ENCODE measurements at places on chromosomes 7 and 10.

GRCh38 chr7:3559278-3559677 is 258.2 kb downstream of the SDK1 start:
- no peaks in the 10 kb centered on the region for H3K27me3 ChIP-seq
- no peak for DNase-seq
- no peaks in the 10 kb centered on the region for H3K36me3 ChIP-seq
- H3K4me1 ChIP-seq: peaks cover 18% of the 10 kb centered on the region
- peak overlapping the region; percentile 94 for H3K27ac ChIP-seq
- peak overlapping the region; percentile 5 for H3K4me3 ChIP-seq

- H3K4me1 ChIP-seq: no peaks in the 10 kb centered on the region
- no peak overlapping the region for H3K4me3 ChIP-seq
- H3K27me3 ChIP-seq: no peaks in the 10 kb centered on the region
- no peak for DNase-seq
- H3K36me3 ChIP-seq: no peaks in the 10 kb centered on the region
- H3K27ac ChIP-seq: no peak overlapping the region
Measured at GRCh38 chr10:107894516-107894915, 730.0 kb upstream of the SORCS1 start.

DNA sequence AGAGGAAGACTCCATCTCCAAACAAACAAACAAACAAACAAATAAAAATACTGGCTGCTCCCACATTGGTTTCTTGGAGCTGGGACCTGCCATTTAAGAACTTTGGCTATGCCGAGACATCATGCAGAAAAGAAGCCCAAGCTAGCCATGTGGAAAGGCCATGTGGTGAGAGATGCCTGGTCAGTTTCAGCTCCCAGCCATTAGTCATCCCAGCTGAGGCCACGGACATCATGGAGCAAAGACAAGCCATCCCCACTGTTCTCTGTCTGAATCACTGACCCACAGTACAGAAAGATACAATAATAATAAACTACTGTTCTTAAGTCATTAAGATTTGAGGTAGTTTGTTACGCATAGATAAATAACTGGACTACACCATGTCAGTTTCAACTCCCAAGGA is 70.0 kb upstream of the PCBD1 start:
- H3K27me3 ChIP-seq: peaks cover 21% of the 10 kb centered on the region
- peaks cover 10% of the 10 kb centered on the region for H3K4me1 ChIP-seq
- no peak overlapping the region for H3K4me3 ChIP-seq
- H3K27ac ChIP-seq: no peak overlapping the region
- DNase-seq: no peak

- no peak overlapping the region for H3K27ac ChIP-seq
- H3K4me3 ChIP-seq: no peak overlapping the region
- no peaks in the 10 kb centered on the region for H3K4me1 ChIP-seq
- DNase-seq: no peak
- no peaks in the 10 kb centered on the region for H3K36me3 ChIP-seq
Measured at GRCh38 chr10:129894698-129895097, 69.4 kb downstream of the EBF3 start.
